Ovary (tissue), 10 donors: ENCODE measurements at places on chromosomes 4 and X. TPM values are rescaled to one million over a fixed set of nuclear protein-coding genes. Genes with fewer than 3 reads are reported as not detected.

RADX gene
- 7.1 TPM for polyA plus RNA-seq

DNA sequence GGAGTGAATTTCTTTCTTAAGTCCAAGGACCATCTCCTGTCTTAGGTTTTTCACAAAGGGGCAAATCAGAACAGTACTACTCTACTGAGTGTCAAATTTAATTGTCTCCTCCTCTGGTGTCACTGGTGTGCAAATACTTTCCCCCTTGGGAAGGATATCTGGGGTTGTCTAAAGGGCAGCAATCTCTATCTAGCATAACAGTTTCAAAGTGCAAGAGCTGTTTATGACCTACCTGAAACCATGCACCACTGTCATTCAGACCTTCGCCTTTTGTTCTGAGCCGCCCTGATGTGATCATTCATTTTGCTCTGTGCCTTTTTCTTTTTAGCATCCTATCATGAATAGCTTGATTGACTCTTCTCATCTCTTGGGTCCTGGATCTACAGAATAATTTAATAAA lies 39.3 kb downstream of the IL1RAPL1 start:
- DNase-seq: no peak

DNA sequence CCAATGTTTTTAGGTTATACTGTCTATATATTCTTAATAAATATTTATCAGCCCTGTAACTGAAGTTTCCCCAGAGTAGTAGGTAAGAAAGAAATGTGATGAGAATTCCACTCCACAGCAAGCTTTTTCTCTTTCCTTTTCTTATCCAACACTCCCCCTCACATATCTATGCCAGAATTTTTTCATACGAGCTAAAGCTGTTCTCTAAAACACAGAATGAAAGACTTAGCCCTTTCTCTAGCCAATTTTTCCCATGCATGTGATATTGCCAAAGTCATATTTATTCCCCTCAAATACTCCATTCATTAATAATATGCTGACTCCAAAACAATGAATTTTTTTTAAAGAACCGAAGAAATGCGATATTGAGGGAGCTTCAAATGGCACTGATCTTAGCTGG lies 32.3 kb downstream of the VEGFC start:
- DNase-seq: no peak

RBMXL3 gene
- not detected for polyA plus RNA-seq

DNA sequence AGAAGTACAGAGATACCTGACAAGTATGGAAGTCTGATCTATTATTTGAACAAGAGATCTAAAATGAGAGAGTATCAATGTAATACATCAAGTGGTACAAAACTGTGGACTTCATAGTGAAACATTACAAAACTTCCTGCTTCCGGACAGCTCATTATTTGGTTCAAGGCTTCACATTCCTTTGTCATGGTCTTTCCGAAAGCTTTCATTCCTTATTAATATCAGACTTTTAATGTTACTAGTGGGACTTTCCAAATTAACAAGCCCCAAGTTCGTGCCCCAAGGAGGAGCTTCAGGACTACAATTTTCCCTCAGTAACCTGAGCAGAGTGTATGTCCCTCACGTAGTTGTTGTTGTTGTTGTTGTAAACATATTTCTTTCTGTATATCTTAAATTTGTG lies 1.2 kb downstream of the CHIC2 start:
- no peak for DNase-seq

- DNase-seq: no peak
These were observed 43.8 kb downstream of the ADGRA3 start for GRCh38 chr4:22471999-22472461.
